HAP-1 (cell line): ENCODE measurements at places on chromosomes 7 and 10.

GRCh38 chr10:45592432-45592831 is 80.1 kb downstream of the ZFAND4 start:
- DNase-seq, result no peak

DNA sequence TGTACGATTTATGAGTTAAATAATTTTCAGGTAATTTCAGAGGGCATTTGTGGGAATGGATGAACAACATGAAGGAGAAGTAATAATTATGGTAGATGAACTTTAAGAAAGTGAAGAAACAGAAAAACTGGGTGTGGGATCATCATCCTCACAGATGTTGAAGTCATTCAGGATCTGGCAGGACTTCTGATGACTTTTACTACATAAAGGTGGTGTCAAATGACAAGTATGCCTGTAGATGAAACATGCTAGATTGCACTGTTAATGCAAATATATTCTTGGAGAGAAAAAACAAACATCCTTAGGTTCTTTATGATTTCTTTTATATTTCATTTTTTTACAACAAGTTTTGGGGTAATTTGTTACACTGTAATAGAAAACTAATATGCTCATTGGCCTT is 230.2 kb downstream of the PCLO start:
- no peak for DNase-seq

DNA sequence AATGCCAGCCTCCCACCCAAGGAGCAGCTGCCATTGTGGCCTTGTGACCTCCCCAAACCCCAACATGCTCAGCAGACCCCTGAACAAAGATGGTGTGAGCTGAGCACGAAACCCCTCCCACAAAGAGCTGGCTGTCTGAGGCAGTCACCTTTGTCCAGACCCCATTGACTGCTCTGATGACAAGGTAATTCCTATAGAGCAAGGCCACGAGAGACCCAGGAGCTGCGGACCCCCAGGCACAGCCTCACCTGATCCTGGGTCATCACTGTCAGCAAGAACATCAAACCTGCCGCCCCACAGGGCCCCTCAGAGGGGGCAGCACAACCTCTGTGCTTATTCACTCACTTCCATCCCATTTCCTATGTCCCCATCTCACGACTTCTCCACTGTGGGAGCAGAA is 102.6 kb downstream of the CPXM2 start:
- no peak for DNase-seq

DNA sequence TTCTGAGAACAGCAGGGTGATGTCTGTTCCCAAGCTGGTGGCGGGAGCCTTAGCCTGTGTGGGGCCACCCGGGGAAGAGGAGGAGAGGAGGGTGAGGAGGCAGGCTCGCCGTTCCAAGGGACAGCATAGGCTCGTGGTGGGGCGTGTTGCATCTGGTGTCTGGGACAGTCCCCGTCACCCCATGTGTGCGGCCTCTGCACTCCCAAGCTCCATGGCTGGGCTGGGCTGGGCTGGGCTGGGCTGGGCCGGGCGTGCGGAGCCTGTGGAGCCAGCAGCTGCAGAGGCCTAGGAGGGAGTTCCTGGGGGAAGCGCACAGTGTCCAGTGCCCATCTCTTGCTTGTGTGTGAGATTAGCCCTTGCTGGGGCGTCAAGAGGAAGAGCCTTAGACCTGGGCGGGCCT is 20.9 kb upstream of the TTYH3 start:
- DNase-seq, result no peak

DNA sequence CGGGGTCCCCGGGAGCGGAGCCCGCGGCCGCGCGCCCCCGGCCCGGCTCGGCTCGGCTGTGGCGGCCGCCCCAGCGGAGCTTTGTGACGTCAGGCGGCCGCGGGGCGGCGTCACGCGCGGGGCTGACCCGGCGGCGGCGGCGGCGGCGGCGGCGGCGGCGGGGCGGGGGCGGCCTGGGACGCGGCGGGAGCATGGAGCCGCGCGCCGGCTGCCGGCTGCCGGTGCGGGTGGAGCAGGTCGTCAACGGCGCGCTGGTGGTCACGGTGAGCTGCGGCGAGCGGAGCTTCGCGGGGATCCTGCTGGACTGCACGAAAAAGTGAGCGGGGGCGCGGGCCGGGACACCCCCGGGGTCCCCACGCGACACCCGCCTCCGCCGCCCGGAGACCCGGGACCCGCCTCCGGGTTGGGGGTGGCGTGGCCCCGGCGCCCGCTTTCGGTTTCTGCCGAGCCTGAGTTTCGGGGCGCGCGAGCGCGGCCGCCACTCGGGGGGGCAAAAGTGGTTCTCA is at the start of gene PWWP2B:
PWWP2B (plus strand) TSS at position 165 of the 506 bp plus-strand sequence; CDS start at position 192, 27 bp downstream.
- DNase-seq, result peak; percentile 58
